ENCODE measurements at places on chromosomes 6 and 20. TPM values are rescaled to one million over a fixed set of nuclear protein-coding genes. Genes with fewer than 3 reads are reported as not detected.

DNA sequence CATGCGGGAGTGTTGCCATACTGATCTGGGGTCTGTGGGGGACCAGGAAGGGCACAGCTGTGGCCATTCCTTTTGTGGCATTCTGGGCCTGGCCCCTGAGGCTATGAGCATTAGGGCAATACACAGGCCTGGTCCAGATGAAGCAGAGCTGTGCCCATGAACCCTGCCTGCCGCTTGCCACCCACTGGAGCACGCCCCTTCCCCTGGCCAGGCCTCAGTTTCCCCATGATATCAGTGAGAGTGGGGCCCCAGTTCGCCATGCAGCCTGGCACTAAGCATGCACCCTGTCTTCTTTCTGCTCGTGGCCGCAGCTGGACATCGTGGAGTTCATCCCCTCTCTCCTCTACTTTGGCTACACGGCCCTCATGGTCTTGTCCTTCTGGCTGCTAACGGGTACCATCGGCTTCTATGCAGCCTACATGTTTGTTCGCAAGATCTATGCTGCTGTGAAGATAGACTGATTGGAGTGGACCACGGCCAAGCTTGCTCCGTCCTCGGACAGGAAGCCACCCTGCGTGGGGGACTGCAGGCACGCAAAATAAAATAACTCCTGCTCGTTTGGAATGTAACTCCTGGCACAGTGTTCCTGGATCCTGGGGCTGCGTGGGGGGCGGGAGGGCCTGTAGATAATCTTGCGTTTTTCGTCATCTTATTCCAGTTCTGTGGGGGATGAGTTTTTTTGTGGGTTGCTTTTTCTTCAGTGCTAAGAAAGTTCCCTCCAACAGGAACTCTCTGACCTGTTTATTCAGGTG, 42.4 kb downstream of the PLAGL2 start:
- H3K4me1 ChIP-seq: no peaks in the 10 kb centered on the region
- peak; percentile 26 for DNase-seq
- peaks cover 41% of the 10 kb centered on the region for H3K36me3 ChIP-seq
- H3K4me3 ChIP-seq: no peak overlapping the region

DNA sequence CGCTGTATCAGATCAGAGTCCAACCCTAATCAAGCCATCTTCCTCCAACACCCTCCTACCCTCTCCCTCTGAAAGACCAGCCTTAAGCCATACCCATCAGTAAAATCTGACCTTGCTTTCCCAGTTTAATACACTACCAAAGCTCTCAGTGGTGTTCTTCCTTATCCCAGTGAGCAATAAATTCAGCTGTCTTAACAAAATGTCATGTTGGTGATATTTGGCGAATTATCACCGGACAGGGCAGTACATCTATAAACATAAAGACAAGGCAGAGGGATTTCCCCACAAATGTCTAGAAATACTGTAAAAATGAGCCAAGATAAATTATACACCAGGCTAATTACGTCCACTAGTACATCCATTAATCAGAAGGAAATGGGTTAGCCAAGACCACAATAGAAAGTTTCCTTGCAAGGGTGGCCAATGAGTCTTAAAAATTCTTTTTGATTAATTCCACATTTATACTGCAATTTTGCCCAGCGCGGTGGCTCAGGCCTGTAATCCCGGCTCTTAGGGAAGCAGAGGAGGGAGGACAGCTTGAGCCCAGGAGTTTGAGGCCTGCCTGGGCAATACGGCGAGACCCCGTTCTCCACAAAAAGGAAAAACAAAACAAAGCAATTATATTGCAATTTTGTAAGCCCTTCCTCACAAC, 905 bp downstream of the RARS2 start:
- peaks cover 39% of the 10 kb centered on the region for H3K36me3 ChIP-seq
- H3K27me3 ChIP-seq: no peaks in the 10 kb centered on the region
- peak overlapping the region; percentile 91 for H3K4me3 ChIP-seq

- no peaks in the 10 kb centered on the region for H3K27me3 ChIP-seq
- no peaks in the 10 kb centered on the region for H3K36me3 ChIP-seq
- H3K4me1 ChIP-seq: no peaks in the 10 kb centered on the region
- DNase-seq: no peak
Observed at GRCh38 chr6:100671740-100672139, 207.0 kb upstream of the SIM1 start.

The CLVS2 gene
- 38.9 TPM for total RNA-seq

The MAPK13 gene
- total RNA-seq: 32.4 TPM
